ENCODE measurements at places on chromosomes 3 and 15.

GRCh38 chr3:136960838-136961836 lies 3.4 kb downstream of the IL20RB start:
- no peak for DNase-seq

GRCh38 chr3:184776916-184777315 lies 35.0 kb upstream of the VPS8 start:
- no peak for DNase-seq

- no peak for DNase-seq
Measured at GRCh38 chr3:23840521-23840920, 34.8 kb downstream of the UBE2E1 start.

- DNase-seq = no peak
Measured at GRCh38 chr3:155356594-155357370, 63.3 kb upstream of the STRIT1 start.

GRCh38 chr3:122251428-122251827 lies 68.0 kb downstream of the CASR start:
- DNase-seq = no peak

- no peak for DNase-seq
Measured at GRCh38 chr3:179957264-179957845, 79.4 kb downstream of the PEX5L start.

GRCh38 chr15:75583701-75584100 lies 4.6 kb upstream of the PTPN9 start:
- no peak for DNase-seq

DNA sequence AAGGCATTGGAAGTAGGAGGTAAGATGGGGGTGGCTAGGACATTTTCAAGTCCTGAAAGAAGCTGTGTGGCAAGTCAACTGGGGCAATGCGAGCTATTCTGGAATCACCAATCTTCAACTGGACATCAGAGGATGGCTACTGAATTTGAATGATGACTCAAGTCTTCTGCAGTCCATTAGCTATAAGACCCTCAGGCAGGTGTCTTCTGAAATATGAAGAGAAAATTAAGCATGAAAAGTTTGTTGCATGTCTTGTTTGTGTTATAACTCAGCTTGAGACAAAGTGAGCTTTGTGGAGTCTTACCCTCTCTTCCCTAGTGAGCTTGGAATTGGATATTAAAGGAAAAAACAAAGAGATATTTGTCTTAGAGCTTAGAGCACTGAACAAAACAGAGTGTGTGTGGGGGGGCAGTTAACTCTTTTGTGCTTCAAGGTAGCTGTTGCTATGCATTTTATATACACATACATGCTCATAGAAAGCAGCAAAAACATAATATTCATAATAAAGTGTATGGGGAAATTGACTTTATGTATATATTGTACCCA lies 979.1 kb downstream of the MCTP2 start:
- DNase-seq = no peak

DNA sequence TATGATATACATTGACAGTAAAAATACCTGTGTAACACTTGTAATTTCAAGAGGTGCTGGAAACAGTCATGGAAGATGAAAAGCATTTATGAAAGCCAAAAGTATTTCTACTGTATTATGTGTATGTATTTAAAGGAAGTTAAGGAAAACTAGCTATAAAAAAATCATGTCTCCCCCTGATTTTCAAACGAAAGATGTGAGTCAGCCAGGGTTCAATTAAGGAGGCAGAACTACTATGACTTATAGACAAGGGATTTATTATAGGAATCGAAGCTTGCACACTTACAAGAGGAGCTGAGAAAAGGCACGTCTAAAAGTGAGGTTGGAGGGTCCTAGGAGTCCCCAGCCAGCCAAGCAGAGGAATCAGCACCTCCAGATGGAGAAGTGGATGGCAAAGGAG lies 119.4 kb downstream of the SUCLG2 start:
- no peak for DNase-seq

- DNase-seq = no peak
Measured at GRCh38 chr3:66490214-66490613, 10.6 kb downstream of the LRIG1 start.

DNA sequence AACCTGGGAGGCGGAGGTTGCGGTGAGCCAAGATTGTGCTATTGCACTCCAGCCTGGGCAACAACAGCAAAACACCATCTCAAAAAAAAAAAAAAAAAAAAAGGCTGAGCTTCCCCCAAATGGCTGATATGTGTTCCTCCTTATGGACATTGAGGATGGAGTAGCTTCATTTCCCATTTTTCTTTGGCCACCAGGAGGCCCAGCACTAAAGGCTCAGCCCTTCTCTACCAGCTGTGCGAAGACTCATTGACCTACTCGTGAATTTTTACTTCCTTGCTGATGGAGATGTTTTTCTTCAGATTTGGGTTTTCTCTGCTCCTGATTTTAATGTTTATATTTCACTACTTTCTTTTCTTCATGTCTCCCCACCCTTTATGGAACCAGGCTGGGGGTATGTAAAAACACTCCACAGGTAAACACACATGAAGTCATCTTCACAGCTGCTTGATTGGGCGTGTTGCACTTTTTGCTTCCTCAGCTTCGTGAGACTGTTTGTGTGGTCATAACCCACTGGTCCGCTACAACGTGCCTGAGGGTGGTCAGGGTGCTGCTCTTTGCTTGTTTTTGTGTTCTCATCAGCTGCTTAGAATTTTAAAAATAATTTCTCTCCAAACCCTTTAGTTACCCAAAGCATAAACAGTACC lies 13.5 kb downstream of the SEMA4B start:
- no peak for DNase-seq

DNA sequence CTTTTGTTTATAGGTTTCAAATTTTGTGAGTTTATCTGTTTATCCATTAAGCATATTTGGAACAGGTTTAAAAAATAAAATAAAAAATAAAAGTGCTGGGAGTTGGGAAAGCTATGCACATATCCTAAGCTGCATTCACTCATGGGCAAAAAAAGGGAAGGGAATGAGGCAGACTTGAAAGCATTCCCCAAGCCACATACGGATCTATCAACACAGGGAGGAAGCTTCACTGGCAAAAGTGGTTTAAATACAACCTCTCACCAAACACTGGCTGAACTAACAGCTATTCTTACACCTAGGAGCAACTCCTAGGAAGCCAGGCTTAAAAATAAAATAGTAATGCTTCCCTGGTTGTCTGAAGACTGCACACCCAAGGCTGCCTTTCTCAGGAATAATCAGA lies 101.2 kb downstream of the PCCB start:
- DNase-seq = no peak

All from activated CD4-positive, CD25-positive, alpha-beta regulatory T cell (primary cell).